ENCODE measurements at places on chromosomes 2 and 18.

DNA sequence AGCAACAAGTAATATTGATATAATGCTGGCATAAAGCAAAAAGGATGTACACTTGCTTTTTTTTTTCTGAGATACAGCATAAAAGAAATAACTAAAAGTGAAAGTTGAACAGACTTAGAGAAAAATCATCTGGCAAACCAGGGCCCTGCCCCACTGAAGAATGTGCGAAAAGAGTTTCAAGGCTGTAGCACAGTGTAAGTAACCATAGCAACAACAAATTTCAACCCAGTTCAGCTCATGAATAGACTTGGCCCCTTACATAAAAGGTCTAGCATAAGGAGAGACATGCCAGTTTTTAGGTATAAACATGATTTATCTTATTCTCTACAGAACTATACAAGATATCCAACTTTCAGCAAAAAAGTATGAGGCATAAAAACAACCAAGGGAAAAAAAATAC, 113.7 kb upstream of the GYPC start:
- no peaks in the 10 kb centered on the region for H3K4me1 ChIP-seq
- H3K27me3 ChIP-seq, result no peaks in the 10 kb centered on the region

DNA sequence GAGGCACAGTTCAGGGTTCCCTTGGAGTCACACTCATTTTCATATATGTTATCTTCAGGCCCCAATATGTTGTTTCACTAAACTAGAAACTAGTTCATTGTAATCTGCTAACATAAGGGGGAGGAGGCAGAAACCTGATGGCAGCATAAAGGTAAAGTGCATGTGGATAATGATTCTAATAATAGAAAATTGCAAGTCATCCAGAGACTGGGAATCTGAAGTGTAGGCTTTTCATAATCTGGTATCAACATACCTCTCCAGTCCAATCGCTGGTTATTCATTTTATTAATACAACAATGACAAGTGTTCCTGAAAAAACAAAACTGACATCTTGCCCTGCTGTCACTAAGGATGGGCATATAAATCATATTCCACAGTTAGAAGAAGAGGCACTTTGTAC, 326.3 kb upstream of the ZNF804A start:
- no peaks in the 10 kb centered on the region for H3K36me3 ChIP-seq
- no peak overlapping the region for H3K27ac ChIP-seq
- no peak for DNase-seq
- H3K4me3 ChIP-seq, result no peak overlapping the region

GRCh38 chr18:24342347-24342746, 55.3 kb downstream of the OSBPL1A start:
- no peaks in the 10 kb centered on the region for H3K4me1 ChIP-seq
- DNase-seq, result no peak

- no peak for DNase-seq
- H3K4me3 ChIP-seq, result no peak overlapping the region
- H3K27ac ChIP-seq, result no peak overlapping the region
Observed at GRCh38 chr2:114543236-114543766, 100.9 kb downstream of the DPP10 start.

DNA sequence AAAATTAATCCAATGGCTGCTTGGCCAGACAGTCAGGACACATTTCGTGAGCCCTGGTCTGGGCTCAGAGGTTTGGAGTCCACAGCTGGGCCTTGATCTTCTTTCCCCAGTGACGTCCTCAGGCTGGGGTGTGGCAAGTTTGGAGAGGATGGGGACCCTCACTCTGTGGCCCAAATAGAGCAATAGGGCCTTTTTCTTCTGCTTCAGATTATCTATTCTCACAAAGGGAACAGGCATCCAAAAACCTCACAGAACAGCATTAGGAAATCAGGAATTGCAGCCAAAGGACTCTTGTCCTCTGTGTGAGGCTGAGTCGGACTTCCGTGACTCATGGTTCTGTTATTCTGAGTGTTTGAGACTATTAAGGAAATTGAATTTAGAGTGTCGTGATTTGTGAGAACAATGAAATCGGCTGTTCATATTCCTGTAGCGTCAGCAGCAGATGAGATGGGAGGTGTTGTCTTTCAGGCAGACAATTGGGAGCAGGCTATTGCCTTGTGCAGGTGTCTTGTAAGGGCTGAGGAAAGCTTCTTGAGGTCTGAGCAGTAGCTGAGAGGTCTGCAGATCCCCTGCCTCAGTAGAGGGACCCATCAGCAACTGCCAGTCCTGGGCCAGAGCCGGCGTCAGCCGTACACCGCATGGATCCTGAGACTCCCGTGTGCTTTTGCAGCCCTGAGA, 113.8 kb downstream of the SH3RF3 start:
- H3K27ac ChIP-seq, result no peak overlapping the region
- H3K27me3 ChIP-seq, result no peaks in the 10 kb centered on the region
- peaks cover 14% of the 10 kb centered on the region for H3K4me1 ChIP-seq
- H3K36me3 ChIP-seq, result no peaks in the 10 kb centered on the region
- DNase-seq, result no peak

GRCh38 chr2:172977270-172978062, 98.2 kb upstream of the MAP3K20 start:
- H3K36me3 ChIP-seq, result no peaks in the 10 kb centered on the region
- no peak overlapping the region for H3K27ac ChIP-seq
- no peak for DNase-seq
- peaks cover 4% of the 10 kb centered on the region for H3K27me3 ChIP-seq
- H3K4me3 ChIP-seq, result no peak overlapping the region

DNA sequence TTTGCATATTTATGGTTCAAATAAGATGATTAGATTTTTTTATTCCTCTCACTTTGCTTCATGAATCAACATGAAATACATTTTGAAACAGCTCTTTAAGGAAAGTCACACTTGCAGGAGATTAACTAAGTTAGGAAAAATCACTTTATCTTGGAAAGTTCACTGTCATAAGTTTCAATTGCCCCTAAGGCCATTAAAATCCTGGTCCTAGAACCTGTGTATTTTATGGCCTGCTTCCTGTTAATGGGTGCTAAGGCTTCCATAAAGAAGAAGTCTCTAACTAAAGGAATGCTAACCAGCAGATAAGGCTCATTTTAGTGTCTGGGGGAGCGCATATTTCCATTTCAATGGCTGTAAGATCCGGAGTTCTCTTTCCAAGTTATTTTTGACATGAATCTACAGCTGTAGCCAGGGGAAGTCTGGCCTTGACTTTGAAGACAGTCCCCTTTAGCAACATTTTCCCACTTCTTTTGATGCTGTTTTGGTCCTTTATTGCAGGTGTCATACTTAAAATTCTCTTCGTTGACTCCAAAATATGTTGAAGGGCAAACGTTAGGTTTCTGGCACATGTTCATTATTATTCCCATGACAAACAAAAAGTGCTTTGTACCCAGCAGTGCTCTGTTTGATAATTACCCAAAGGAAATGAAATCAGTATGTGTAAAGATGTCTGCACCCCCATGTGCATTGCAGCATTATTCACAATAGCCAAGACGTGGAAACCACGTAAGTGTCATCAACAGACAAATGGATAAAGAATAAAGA, 34.4 kb upstream of the SH3BP4 start:
- no peak overlapping the region for H3K4me3 ChIP-seq
- DNase-seq, result no peak
- no peaks in the 10 kb centered on the region for H3K27me3 ChIP-seq
- no peak overlapping the region for H3K27ac ChIP-seq
- no peaks in the 10 kb centered on the region for H3K4me1 ChIP-seq
- H3K36me3 ChIP-seq, result no peaks in the 10 kb centered on the region

DNA sequence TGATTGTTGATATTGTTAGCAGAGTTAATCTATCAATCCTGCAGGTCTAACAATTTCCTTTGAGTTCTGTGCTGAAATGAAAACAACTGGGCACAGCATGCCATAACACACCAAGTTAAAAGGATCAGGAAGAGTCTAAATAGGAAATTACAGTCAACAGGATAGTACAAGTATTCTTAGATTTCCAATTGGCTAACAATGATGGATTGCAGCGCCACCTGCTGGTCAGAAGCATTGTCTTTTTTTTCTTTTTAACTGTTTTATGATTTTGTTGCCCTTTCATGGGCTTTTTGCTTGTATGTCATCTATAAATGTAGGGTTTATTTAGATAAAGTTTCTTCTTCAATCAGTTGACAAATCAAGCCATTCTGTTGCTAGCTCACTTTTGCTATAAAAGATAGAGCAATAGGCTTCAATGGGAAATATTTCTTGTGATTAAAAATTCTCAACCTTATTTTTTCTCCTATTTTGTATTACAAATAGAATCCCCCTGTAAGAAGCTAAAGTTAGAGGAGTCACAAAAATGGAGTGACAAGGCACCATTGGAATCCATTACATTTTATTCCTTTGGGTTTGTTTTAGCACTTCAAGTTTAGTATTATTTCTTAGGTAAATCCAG, 40.8 kb upstream of the RPRM start:
- H3K4me3 ChIP-seq, result no peak overlapping the region
- no peak overlapping the region for H3K27ac ChIP-seq
- no peaks in the 10 kb centered on the region for H3K4me1 ChIP-seq
- peak; percentile 21 for DNase-seq
- H3K36me3 ChIP-seq, result no peaks in the 10 kb centered on the region

GRCh38 chr18:10232062-10232461, 222.4 kb upstream of the APCDD1 start:
- no peaks in the 10 kb centered on the region for H3K36me3 ChIP-seq
- no peak overlapping the region for H3K4me3 ChIP-seq
- no peak overlapping the region for H3K27ac ChIP-seq
- H3K27me3 ChIP-seq, result no peaks in the 10 kb centered on the region

Data from CD4-positive, alpha-beta memory T cell (primary cell).